Kidney (tissue), 22 donors: ENCODE measurements at places on chromosomes 5 and 9. TPM values are rescaled to one million over a fixed set of nuclear protein-coding genes. Genes with fewer than 3 reads are reported as not detected.

Gene INSL6
- total RNA-seq, result 0.47 TPM

Gene PCDHB12
- total RNA-seq, result 2.5 TPM

Gene CRHBP
- total RNA-seq, result 8.6 TPM

Gene C9orf50
- 1.1 TPM for total RNA-seq

Gene C5orf52
- total RNA-seq, result not detected

Gene SH3TC2
- 1.3 TPM for total RNA-seq

Gene ADCY2
- 2.2 TPM for total RNA-seq

Gene TLE1
- 52.5 TPM for total RNA-seq

Gene FCN2
- total RNA-seq, result 3.6 TPM

Gene STKLD1
- 1.9 TPM for total RNA-seq

Gene TMC1
- total RNA-seq, result 0.25 TPM

Gene PDE6A
- 0.03 TPM for total RNA-seq

Gene F12
- total RNA-seq, result 4.2 TPM

Gene PTTG1
- 2.5 TPM for total RNA-seq

Gene FOXD4L6
- not detected for total RNA-seq

Gene TAF7
- 73.5 TPM for total RNA-seq

Gene COL5A1
- total RNA-seq, result 23.8 TPM

- DNase-seq, result no peak
Measured at GRCh38 chr5:95780597-95780996, 41.9 kb downstream of the GLRX start.

GRCh38 chr5:17315710-17316221 lies 98.3 kb downstream of the BASP1 start:
- DNase-seq, result no peak

DNA sequence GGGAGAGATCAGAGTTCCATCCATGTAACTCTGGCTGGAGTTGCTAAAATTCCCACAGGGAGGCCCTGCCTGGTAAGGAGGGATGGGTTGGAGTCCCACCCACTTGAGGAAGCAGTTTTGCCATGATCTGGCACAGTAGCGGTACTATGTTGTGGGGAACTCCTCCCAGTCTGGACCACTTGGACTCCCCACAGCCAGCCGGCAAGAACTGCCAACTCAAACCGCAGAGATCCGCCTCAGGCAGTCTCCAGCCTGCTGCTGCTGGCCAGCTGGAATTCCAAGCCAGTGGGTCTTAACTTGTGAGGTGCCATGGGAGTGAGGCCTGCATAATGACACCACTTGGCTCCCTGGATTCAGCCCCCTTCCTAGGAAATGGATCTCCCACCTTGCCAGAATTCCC lies 151.9 kb downstream of the NDUFS4 start:
- DNase-seq, result no peak

DNA sequence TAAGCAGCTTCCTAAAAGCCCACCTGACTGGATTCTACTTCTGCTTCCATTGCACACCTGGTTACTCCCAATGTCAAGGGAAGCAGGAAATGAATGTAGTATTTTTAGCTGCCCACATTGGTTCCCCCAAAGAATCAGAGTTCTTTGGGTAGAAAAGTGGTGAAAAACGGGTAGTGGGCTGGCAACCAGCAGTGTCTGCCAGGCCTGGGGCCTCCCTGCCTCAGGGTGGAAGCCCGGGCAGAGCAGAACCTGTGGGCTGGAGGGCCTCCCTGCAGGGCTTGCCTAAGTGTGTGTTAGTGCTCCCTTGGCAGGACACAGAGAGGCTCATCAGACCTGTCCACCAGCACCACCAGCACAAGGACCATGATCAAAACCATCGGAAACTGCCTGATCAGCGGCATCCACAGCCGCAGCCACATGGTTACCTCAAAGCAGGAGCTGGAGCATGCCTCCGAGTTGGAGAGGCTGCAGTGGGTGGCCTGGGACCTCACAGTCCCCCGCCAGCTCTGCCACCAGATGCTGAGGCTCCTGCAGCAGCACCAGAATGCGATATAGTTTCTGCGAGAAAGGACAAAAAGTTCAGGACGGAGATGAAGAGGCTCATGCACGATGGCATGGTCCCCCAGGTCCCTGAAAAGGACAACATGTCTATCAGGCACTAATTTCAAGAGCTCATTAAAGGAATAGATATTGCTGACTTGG lies 72.2 kb downstream of the PTPDC1 start:
- no peak for DNase-seq

- DNase-seq, result peak; percentile 84
Measured at GRCh38 chr9:16726718-16727451, 143.6 kb downstream of the BNC2 start.

- no peak for DNase-seq
Measured at GRCh38 chr5:9399094-9399493, 146.8 kb downstream of the SEMA5A start.

GRCh38 chr9:8621416-8621815 lies 821.8 kb upstream of the DMAC1 start:
- no peak for DNase-seq

- DNase-seq, result no peak
Measured at GRCh38 chr9:121359351-121360294, 10.4 kb downstream of the STOM start.

DNA sequence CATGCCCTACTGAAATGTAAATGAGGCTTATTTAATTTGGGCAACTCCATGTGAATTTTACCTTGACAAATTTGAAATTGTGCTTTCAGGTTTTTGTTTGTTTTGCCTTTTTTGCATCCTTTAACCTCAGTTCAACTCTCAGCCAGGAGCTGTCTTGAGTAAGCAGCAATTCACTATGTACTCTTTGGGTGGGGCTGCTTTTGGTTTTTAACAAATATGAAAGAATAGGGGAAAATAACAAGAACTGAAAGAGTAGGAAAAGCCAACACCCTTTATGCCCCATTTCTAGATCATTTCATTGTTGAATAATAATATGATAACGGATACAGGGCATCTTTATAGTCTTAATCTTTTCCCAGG lies 192.0 kb downstream of the ARHGAP26 start:
- no peak for DNase-seq

DNA sequence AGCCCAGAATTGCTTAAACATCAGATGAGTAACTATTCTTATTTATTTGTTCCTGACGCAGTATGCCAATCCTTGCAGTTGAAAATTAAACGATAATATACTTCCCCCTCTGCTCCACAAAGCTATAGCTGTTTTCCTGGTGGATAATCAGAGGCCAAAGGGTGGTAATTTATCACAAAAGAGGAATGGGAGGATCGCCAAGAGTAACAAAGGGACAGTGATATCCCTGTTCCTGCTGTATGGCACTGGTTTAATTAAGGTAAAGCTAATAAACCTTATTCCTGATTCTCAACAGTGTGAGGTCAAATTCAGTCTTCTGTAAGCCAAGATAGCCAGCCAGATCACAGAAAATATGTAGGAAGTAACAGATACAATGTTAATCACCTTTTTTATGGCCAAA lies 33.4 kb upstream of the PTGER4 start:
- no peak for DNase-seq

DNA sequence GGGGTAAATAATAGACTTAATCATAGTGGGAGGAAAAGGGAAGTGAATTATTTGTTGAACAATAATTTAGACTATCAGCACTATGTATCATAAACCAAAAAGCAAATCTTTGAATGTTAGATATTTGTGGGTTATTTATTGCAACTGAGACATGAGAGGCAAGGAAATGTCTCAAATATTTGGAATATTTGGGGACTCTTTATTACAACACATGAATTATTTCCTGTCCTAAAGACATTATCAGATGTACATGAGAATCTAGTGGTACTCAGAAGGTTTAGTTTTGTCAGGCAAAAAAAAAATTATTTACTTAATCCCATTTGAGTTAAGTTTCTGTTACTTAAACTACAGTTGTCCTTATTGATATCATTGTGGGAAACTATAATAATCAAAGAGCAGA lies 91.1 kb downstream of the TLR4 start:
- no peak for DNase-seq

DNA sequence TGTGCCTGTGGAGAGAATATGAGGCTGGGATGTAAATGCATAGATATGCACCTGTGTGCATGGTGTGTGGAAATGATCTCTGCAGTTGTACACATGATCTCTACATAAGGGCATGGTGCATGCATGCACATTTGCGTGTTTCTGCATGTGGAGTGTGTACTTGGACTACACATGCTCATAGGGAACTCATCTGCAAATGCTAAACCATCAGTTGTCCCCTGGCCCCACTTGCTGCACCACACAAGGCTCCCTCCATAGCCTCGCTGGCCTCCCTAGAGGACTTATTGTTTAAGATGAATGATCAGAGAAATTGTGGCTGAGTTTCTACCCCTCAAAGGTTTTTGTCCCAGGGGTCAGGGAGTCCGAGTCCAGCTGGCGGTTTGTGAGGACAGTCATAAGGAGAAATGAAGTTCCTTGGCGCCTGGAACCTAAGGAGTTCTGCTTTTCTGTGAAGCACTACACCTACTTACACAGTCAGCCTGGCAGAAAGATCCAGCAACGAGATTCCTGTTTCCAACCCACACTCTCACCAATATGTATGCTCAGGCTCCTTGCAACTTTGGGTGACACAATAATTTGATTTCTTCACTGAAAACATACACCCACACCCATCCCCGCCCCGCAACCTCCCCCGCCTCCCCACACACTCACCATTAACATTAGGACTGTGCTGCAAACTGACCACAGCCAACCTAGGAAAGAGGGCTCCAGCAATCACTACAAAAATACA lies 79.9 kb upstream of the CPEB4 start:
- no peak for DNase-seq

- no peak for DNase-seq
Measured at GRCh38 chr9:124357721-124358361, 57.4 kb downstream of the PSMB7 start.

GRCh38 chr5:125117566-125117965 lies 371.1 kb upstream of the ZNF608 start:
- no peak for DNase-seq

DNA sequence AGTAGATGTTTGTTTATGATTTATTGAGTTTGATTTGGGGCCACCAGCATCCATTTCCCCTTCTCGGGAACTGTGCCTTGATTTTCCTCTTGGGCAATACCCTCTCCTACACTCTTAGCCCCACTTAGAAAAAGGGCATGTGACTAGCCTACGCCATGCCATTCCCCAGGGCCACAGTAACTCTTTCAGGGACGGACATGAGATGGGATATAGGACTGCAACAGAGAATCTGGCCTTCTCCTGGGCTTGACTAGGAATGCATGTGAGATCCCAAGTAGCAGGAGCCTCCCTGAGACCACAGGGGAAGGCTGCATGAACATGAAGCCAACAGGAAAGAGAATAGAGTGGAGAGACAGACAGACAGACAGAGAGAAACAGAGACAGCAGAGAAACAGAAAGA lies 30.7 kb upstream of the SPARC start:
- DNase-seq, result no peak

GRCh38 chr5:73818357-73818756 lies 192.4 kb downstream of the ARHGEF28 start:
- DNase-seq, result no peak

DNA sequence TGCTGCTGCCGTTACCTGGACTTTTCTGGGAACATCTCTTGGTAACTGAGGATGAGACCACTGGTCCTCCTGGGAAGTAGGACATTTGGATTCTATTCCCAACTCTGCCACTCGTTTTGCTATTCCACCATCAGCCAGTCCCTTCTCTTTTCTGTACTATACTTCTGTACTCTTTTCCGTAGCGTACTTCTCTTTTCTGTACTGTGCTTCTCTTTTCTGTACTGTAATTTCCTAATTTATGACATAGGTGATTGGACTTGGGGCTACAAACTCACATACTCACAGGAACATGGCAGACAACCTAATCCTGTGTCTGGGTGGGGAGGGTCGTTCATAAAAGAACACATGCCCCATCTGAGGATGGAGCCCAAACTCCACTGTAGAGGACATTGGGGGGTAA lies 335.3 kb upstream of the PANK3 start:
- no peak for DNase-seq

GRCh38 chr9:91424403-91425176 lies 958 bp upstream of the NFIL3 start:
- DNase-seq, result peak; percentile 88

GRCh38 chr5:72206994-72207393 lies 99.7 kb downstream of the MAP1B start:
- DNase-seq, result no peak

GRCh38 chr5:147348046-147348445 lies 113.2 kb downstream of the STK32A start:
- no peak for DNase-seq

GRCh38 chr5:131364507-131365050 lies 100.7 kb downstream of the CDC42SE2 start:
- DNase-seq, result no peak

DNA sequence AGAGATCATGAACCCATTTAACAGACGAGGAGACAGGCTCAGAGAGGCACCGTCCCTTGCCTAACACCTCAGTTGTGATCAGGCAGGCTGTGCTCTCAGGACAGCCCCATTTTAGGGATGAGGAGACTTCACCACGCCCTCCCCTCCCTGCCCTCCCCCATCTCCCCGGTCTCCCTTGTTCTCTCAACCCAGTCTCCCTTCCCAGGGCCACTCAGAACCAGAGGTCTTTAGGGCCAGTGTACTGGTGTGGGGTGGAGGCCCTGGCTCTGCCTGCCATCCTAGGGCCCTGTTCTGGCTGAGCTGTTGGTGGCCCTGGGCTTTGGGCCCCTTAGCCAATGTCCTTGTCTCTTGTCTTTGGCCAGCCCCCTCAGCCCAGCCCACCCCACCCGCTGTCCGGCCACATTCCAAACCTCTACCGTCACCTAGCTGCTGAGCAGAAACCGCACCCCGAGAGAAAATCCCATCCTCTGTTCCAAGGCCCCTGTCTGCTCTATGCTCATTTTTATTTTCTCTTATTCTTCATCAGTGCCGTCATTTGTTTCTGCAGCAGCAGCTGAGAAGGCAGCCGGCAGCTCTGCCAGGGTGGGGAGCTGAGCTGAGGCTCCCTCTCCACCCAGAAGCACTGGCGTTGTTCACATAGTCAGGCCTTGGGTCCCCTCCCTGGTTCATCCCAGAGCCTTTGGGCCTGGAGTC lies 33.9 kb downstream of the OLFML2A start:
- no peak for DNase-seq

DNA sequence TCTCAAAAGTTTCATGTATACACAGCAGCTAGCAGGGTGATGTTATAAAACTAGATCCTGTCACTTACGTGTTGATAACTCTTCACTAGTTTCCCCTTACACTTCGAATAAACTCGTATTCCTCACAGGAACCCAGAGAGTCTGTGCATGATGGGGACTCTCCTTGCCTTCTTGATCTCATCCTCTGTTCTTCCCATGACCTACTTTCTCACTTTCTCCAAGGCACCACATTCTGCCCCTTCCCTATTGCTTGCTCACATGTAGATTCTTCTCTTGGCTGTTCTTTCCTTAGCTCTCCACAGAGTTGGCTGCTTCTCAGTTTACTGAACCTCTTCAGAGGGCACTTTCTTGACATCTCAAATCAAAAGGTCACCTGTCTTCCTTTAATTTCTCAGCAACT lies 1.2 kb upstream of the AOPEP start:
- DNase-seq, result no peak

- no peak for DNase-seq
Measured at GRCh38 chr5:74957906-74958305, 91.7 kb upstream of the FAM169A start.

GRCh38 chr9:137055385-137056364 lies 1.8 kb upstream of the ENTPD2 start:
- DNase-seq, result peak; percentile 78

DNA sequence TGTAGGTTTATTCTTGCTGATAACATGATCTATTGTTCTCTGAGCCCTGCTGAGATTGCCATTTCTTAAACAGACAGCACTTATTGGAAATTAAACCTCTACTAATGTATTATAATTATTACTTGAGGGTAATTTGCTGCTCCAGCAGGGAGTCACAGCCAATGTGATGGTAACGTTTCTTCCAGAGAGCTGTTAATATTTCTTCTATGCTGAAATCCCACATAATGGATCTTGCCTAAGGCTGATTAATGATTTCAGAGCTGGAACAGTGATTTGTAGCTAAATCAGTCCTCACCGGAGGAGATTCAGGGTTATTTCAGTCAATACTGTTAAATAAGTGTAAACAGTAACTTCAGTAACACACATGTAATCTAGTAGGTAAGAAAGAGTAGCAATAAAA lies 170.1 kb downstream of the CDH12 start:
- DNase-seq, result no peak
